Stimulated activated CD8-positive, alpha-beta memory T cell treated with anti-CD3 and anti-CD28 coated beads, Interleukin-7, amount 100 ng/mL, for 24 hours (primary cell): ENCODE measurements at places on chromosomes 2 and 18.

GRCh38 chr18:63832470-63832869, 55.0 kb upstream of the SERPINB2 start:
- no peak for DNase-seq

DNA sequence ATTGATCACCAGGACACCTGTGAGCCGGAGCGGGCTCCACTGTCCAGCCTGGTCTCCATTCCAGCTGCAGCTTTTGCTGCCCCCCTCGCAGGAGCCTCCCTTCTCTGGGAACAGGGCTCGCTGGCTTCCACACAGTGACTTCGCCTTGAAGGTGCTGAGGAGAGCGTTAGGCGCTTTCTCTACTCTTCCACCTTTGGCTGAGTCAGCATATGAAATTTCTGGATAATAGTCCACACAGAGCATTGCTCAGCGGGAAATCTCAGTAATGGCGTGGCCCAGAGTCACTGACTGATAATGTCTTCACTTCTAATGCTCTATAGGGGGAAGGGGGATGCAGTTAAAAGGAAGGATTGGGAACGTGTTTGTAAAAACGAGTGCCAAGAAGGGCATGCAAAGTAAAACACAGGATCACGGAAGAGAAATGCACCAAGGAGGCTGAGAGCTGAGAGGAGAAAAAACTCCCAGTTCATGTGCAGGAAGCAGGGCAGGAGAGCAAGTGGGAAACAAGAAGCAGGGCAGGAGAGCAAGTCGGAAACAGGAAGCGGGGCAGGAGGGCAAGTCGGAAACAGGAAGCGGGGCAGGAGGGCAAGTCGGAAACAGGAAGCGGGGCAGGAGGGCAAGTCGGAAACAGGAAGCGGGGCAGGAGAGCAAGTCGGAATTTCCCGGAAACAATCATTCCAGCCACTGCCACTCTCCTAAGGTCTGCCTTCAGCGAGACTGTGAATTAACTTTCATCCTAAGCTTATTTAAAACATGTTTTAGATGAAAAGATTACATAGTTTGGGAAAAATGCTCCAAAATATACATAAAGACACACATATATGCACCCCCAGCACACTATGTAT, 77.7 kb downstream of the MYT1L start:
- DNase-seq, result no peak

GRCh38 chr2:212274215-212274614, 264.4 kb downstream of the ERBB4 start:
- DNase-seq, result no peak

- no peak for DNase-seq
These were observed 83.3 kb downstream of the PIEZO2 start for GRCh38 chr18:11066038-11066437.

DNA sequence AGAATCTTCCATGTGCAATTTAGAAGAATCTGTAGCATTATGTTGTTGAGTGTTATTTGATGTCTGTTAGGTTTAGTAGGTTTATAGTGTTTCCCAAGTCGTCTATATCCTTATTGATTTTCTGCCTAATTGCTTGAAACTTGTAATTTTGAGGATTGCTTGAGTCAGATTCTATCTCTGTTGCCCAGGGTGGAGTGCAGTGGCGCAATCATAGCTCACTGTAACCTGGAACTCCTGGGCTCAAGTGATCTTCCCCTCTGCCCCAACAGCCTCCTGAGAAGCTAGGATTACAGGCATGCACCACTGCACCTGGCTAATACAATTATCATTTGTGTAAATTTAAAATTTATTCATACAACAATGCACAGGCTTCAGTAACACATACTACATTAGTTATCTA, 3.1 kb upstream of the TCF23 start:
- no peak for DNase-seq

GRCh38 chr18:9285604-9286003, 49.0 kb upstream of the TWSG1 start:
- no peak for DNase-seq

DNA sequence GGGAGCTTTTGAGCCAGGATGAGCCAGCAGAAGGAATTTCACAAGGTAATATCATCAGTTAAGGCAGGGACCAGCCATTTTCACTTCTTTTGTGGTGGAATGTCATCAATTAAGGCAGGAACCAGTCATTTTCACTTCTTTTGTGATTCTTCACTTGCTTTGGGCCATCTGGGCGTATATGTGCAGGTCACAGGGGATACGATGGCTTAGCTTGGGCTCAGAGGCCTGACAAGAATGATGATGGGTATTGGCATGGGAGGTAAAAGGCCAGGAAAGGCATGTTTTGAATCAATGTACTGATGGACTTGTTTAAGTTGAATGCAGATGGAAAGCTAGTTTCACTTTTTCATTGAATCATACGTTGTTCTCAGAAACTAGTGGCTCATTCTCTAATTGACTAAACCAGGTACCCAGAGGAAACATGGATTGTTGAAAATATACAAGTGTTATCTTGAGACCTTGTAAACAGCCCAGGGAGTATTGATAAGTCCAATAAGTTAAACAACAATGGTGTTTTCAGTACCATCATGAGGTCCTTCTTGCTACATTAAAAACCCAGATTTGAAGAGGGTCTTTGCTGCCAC, 1672.5 kb upstream of the DDX18 start:
- no peak for DNase-seq

- DNase-seq, result no peak
These were observed 25.5 kb upstream of the SOCS6 start for GRCh38 chr18:70263336-70263735.

DNA sequence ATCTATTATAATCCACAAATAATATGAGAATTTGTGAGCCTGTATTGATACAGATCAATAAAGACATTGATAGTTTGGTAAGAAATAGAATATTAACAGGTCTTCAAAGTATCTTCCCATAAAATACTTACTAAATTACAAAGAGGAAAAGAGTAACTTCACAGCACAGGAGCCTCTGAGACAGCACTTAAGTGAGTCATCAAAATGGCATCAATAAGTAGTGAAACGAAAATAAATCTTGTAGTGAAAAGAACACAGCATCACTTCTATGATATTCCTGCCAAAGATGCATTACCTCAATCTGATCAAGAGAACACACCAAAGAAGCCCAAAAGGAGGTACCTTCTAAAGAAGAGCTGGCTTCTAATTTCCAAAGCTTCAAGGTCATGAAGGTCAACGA, 116.4 kb downstream of the CBLN2 start:
- no peak for DNase-seq

- no peak for DNase-seq
These were observed 63.1 kb upstream of the LYPD1 start for GRCh38 chr2:132733094-132733493.

DNA sequence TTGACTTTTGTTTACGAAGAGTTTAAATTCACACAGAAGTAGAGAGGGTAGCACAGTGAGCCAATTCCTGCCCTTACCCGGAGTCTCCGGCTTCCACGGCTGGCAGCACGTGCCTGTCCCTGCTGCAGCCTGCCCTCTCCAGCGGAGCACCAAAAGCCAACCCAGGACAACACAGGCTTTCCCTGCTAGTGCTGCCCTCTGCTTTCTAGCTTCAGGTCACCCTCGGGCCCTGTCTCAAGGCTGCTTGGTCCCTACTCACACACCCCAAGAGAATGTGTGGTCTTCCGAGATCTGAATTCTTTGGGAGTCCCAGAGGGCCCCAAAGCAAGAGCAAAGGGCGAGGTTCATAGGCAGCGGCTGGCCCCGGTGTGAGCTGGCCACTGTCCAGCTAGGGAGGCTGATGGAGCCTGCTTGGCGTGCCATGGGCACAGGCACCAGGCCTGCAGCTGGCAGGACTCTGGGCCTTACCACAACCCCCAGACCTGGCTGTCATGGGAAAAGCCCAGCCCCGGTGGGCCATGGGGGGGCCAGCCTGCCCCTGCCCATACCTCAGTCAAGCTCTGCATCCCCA, 7.0 kb upstream of the HS6ST1 start:
- no peak for DNase-seq
